ENCODE measurements at places on chromosomes 2 and 18.

- no peak for DNase-seq
Observed at GRCh38 chr2:216596980-216597509, 36.2 kb upstream of the IGFBP2 start.

DNA sequence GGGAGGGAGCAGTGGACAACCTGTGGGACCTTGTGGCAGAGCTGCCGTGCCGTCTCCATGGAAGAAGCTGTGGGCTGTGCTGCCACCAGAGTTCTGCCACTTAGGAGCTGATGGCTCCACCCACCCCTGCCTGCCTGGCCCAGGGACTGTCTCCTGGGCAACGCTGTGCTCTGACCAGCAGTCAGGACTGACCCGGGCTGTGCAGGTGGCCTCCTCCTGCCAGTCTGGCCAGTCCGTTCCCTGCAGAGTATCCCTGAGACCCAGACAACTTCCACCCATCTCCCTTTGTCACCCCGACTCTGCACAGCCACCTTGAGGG, 12.8 kb downstream of the ASIC4 start:
- DNase-seq = no peak

DNA sequence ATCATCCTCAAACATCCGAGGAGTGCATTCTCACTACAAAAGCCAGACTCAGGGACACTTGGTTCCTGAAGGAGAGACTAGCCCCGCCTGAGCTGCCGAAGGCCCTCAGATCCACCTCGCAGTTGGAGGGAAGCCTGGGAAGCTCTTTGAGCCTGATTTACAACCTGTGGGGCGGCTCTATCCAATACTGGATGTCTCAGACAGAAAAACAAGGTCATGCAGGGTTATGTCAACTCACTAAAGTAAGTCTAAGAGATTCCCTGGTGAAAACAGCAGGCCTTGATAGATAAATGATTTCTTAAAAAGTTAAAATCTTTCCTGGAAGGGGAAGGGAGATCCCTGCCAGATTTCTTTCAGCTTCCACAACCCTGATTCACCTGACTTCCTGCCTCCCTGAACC, 284.3 kb downstream of the CYP26B1 start:
- DNase-seq = no peak

DNA sequence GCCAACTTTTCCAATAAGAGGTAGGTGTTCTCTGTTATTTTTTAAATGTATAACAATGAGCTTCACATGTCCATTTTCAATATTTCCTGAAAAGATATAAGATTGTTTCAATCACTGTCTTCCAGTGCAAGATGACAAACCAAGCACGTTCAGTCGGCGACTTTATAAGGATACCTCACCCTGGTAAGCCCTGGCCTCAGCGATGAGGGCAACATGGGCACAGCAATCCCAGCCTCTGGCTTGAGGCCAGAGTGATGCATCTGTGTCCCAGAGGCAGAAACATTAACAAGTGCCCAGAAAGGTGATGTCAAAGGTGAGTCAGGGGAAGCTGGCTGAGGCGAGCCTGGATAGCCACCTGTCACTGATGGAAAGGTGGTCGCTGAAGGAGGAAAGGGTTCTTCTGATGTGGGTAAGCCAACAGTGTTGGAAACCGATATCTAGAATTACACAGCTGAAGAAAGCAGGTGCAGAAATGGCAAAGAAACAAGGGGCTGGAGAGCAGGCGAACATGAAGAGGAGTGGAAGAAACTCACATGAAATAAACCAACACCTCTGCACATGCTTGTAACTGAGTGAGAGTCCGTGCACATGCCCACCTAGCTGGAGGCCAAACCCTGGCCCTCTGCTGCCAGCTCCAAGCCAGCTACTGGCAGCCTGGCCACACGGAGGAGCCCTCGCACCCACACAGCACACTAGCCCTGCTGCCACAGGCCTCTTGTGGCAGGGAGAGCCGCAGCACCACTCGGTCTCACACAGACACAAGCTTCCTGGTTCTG, 65.5 kb downstream of the FBXO15 start:
- peak; percentile 50 for DNase-seq

GRCh38 chr2:21305581-21305980, 181.8 kb downstream of the TDRD15 start:
- DNase-seq = no peak

GRCh38 chr18:62324917-62325805, at the start of gene TNFRSF11A:
Gene TNFRSF11A (plus strand): TSS chr18:62325310. CDS start chr18:62325353, 43 bp downstream.
- peak; percentile 40 for DNase-seq

DNA sequence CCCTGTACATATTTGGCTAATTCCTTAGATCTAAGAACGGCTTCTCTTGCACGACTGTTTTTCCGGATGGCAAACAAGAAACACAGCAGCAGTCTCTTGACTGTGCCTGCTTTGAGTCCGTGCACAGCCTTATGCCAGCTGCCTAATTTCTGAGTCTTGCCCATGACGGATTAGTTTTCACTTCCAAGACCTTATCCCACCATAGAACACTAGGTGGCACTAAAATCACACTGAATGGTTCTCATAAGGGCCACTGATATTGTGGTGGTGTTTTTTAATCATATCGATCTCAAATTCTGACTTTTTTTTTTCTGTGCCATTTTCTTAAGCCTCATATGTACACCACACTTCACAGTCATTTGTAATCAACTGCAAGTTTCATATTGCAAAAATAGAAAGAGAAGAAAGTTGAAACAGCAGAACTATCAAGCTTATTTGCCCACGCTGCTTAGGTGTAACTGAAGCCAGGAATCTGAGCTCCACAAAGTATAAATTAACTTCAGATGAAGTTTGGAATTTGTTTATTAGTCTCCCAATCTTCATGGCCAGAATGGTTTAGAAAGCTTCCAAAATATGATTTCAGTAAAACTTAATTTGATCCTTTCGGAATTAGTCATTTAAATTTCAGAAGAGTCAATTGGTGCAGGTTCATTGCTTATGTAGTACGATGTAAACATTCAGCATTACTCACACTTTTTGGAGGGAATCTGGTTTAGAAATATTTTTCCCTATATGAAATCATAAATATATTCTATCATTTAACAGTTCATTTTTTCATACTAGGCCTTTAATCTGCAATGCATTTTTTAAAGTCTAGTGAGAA, 45.5 kb upstream of the SCN7A start:
- peak; percentile 60 for DNase-seq

DNA sequence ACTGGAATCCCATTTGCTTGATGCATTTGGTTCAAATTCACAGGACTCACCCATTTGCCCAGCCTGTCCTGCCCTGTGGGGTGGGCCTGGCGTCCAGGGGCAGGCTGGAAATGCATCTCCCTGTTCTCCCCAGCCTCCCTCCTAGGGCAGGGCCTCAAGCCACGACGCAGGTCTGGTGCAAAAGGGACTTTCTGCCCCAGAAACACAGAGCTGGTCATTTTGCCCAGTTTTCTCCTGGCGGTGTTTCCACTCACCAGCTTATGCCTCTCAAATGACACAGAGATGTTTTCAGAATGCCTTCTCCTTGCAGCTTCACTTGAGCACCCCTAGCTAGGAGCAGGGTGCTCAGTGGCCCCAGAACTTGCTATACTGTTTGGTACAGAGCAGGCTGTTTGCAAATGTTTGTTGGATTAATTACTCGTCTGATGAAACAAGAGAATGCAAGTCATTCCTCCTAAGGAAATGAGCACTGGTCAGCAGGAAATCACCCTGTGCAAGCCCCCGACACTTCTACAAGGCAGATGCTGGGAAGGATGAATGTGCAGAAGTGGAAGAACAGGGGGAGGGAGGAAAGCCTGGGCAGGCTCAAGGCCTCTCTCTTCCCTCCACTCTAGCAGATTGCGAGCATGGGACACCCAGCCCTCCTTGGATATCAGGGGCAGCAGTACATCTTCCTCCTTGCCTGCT, 164.3 kb upstream of the APCDD1 start:
- peak; percentile 15 for DNase-seq

- no peak for DNase-seq
Observed at GRCh38 chr2:144052083-144052482, 467.8 kb downstream of the ZEB2 start.

DNA sequence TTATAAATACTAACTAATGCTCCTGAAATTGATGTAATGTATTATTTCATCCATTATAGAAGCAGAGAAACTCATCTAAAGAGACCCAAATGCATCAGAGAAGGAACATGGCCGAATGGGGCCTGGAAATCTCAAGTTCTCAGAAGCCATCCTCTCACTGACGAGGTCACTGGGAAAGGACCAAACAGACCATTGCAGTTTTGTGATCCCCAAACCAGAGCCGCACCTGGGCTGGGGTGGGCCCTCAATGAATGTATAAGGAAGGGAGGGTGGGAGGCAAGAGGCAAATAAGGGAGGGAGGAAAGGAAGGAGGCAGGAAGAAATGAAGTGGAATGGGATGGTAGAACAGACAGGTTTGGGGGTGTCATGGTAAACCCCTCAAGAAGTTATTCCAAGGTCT, 245.3 kb upstream of the ID2 start:
- DNase-seq = no peak

- no peak for DNase-seq
Observed at GRCh38 chr2:19894134-19894792, 7.5 kb downstream of the TTC32 start.

GRCh38 chr2:176125772-176126054, 3.2 kb downstream of the HOXD9 start:
- DNase-seq = no peak

DNA sequence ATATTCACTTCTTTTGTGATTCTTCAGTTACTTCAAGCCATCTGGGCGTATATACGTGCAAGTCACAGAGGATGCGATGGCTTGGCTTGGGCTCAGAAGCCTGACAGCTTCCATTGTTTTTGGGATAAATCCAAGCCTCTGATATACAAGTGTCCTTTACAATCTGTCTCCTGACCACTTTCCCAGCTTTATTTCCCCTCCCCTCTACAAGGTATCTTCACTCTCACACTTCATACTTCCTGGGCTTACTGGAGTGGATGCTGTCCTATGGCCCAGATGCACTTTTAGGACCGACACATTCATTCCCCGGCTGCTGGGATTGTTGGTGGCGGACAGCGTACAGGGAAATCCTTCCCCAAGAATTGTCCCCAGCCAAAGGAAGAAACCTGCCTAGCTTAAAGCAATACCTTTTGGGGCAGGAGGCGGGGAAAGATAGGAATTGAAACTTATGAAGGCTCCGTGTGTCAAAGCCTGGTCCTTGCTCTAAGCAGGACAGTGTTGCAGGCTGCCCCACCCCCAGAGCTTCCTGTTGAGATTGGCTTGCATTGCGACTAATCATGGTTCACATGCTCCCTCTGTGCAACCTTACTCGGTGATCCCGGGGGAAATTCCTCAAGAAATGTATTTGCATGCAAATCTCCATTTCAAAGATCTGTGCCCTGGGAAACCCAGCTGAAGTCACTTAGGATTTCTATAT, 802.9 kb upstream of the ID2 start:
- no peak for DNase-seq

DNA sequence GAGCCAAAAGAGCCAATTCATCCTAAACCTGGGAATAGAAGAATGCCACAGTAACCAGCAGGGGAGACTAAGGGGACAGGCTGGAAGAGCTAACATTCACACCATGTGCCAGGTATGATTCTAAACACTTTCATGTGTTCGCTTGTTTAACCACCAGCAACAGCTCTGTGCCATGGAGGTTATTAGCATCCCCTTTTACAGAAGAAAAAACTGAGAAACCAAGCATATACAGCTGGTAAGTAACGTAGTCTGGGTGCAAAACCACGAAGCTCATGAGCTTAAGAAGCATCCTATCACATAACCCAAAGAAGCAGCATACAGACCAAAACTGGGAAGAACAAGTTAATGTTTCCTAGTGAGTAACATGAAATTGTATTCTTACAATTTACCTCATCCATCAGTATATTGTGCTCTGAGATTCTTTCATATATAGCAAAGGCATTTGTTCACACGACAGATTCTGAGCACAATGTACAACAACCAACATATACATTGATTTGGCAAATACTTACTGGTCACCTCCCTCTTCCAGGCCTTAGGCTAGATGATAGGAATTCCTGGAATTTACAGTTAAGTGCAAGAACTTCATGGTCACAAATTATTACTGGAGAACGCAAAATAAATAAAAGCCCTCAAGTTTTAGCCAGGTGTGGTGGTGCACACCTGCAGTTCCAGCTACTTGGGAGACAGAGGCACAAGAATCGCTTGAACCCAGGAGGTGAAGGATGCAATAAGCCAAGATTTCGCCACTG, 36.5 kb upstream of the HNRNPA3 start:
- DNase-seq = no peak

- no peak for DNase-seq
Observed at GRCh38 chr2:236551471-236552211, 18.0 kb upstream of the ACKR3 start.

GRCh38 chr2:71614976-71615766, 161.8 kb downstream of the DYSF start:
- DNase-seq = no peak

DNA sequence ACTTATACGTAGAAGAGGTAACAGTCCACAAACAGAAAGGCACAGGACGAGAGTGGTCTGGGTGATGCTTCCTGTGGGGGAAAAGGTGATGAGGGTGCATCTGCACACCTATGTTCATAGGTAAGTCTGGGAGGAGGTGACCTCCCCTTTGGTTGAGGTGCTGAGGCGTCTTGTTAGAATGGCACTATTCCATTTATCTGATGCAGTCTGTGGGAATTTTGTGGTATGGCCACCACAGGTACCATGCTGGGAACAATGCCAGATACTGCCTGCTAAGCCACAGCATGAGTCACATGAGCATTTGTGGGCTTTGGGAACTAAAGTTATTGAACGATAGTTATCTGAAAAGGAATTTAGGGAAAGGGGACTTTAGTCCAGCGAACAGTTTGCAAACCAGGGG, 27.9 kb downstream of the IL37 start:
- peak; percentile 34 for DNase-seq

DNA sequence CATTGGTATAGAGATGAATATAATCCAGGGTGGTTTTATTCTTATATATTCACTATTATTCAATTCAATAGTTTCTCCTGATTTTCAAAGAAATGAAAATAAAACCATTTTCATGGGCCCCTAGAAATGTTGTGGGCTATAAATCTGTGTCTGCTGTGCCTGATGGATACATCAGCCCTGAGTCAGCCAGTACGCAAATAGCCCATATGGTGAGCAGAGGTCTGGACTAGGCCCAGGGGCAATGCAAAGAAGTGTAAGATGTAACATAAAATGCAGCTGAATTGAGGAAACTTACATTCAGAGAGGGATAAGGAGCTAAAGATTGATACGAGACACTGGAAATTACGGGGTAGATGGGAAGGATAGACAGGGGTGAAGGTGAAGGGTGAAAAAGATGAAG, 122.5 kb downstream of the MAIP1 start:
- no peak for DNase-seq

- no peak for DNase-seq
Observed at GRCh38 chr2:176581557-176582165, 312.4 kb downstream of the MTX2 start.

DNA sequence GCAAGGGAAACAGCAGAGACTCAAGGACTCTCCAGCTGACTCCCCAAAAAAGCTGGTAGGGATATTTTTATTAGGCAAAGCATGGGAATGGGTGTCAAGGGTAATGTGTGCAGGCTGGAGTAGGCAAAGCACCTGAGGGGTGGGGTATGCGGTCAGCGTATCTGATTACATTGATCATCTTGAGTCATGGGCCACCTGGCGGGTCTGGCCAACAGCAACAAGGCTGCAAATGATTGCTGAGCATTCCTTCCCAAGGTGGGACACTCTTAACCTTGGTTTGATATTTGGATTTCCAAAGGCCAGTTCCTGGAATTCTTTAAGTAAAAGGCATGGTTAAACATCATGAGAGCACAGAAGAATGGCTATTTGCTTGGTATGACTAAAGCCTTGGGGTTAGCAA, 32.6 kb upstream of the CCBE1 start:
- no peak for DNase-seq

GRCh38 chr2:68379184-68379708, 14.2 kb downstream of the PLEK start:
- no peak for DNase-seq

- DNase-seq = no peak
Observed at GRCh38 chr2:174263997-174264396, 15.7 kb upstream of the OLA1 start.
